ENCODE measurements at places on chromosomes 1 and 21.

DNA sequence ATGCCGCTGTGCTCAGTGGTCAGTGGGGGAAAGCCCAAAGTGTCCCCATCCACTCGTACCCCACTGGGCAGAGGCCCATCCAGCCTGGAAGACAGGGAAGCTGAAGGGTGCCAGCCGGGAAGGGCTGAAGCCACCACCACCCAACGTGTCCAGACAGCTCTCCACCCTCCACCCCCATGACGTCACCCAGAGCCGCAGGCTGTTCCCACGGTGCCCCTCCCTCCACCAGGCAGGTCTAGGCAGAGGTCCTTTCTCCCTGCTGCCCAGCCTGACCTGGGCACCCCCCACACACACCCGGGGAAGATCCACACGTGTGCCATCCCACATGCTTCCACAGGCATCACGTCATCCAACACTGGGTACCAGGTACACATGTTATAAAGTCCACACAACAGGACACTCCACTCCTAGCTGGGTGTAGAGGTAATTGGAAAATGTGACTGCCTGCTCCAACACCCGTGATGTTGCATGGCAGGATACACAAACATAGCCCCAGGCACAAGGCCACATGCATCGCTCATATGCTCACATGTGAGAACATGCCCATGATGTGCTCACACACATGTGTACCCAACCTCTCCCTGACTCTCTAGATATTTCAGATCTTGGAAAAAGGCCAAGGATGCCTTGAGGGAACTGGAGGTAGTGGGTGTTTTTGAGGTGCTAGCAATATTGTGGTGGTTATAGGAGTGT, 5.1 kb upstream of the ARHGAP30 start:
- DNase-seq, result no peak

GRCh38 chr1:21775550-21775914, 7.4 kb downstream of the USP48 start:
- DNase-seq, result no peak

DNA sequence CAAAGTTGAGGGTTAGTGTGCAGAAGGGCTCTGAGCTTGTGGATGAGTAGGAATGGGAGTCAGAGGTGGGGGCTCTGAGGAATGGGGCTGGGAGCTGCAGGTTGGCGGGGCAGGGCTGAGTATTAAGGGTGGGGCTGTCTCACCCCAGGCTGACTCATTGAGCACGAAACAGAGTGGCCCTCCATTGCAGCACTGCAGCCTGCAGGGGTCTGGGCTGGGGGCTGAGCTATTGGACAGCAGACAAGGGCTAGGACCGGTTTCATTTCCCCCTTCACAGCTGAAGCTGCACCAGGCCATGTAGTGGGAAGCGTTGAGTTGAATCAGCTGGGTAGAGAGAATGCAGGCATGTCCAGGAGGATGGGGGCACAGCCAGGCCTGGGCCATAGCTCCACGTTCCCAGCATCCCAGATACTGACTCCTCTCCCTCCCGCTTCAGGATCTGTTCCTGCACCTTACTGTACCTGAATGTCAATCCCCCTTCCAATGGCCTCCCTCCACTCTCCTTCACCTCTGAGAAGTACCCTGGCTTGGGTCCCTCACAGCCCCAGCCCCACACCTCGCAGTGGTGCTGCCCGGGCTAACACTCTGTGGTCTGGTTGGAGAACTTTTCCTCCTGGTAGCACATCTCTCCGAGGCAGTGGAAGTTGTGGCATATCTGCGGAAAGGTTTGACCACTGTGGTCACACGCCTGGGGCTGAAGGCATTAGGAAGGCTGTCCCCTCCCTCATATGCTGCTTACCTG, 4.4 kb upstream of the INPP5B start:
- no peak for DNase-seq

DNA sequence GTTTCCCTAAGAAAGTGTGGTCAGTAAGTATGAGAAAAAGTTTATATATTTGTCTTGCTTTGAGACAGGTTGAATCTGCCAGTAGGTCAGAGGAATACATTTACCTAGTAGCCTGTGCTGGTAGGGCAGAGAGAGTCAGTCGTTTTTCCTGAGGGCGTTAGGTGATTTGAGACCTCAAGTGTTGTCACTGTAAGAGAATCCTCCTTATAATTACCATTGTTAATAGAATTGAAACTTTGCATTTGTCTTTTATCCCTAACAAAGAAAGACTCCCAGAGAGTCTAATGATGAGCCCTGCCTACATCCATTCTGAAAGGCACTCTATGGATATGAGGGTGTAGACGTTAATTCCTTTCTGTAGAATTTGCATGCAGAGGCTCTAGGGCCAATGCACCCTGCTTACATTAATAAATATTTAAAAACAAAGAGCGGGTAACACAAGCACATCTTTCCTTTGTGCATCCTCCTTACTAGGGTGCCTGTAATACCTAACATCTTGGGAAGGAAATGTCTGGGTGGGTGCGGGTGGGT, 16.4 kb downstream of the PBX1 start:
- no peak for DNase-seq

GRCh38 chr1:117794073-117794472, 135.3 kb downstream of the GDAP2 start:
- DNase-seq, result no peak

GRCh38 chr1:160096274-160097116, 1.9 kb downstream of the IGSF8 start:
- DNase-seq, result no peak

DNA sequence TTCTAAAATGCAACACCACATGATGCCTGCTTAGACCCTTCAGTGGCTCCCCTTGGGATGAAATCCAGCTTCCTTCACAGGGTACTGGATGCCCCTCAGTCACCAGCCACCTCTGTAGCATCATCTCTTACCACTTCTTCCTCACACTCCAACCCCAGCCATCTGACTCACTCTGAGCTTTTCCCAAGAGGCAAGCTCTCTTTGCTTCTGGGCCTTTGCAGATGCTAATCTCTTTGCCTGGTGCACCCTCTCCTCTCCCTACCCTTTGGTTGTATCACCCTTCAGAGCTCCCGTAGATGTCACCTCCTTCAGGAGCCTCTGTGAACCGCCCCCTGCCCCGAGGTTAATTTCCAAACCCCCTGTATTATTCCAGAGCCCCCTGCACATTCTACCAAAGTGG, 164.8 kb upstream of the ZC3H12A start:
- DNase-seq, result no peak

DNA sequence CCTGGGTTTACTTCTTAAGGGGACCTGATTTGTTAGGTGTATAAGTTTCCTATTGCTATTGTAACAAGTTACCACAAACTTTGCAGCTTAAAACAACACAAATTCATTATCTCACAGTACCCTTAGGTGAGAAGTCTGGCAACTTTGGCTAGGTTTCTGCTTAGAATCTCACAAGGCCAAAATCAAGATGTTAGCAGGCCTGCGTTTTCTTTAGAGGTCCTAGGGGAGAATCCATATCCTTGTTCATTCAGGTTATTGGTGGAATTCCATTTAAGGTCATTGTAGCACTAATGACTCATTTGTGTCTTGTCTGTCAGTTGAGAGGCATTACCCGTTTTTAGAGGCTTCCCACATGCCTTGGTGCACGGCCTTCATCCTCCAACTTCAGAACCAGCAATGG, 8.2 kb upstream of the SH2D1B start:
- DNase-seq, result no peak

DNA sequence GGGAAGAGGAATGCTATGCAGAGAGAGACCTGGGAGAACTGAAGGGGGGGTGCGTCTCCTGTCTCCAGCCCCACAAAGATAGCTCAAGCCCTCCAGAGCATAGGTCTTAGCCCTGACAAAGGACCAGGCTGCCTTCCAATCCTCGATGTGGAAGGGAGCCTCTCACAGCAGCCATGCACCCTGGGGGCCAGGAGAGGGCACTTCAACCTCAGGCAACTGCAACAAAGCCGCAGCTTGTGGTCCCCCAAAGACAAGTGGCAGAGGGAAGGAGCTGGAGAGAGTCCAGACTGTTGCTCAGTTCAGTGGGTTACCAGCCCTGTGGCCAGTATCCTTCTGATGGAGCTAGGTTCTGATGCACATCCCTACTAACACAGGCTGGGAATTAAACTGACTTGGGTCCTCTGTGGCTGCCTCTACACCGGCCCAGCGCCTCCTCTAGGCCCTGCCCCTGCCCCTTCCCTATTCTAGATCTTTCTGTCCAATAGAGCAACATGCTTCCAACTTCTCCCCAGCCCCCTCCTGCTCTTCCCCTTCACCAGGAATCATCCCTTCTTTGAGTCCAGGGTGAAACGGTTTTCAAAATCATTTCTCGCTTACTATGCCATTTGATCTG, 100.7 kb upstream of the SPATA6 start:
- DNase-seq, result no peak

DNA sequence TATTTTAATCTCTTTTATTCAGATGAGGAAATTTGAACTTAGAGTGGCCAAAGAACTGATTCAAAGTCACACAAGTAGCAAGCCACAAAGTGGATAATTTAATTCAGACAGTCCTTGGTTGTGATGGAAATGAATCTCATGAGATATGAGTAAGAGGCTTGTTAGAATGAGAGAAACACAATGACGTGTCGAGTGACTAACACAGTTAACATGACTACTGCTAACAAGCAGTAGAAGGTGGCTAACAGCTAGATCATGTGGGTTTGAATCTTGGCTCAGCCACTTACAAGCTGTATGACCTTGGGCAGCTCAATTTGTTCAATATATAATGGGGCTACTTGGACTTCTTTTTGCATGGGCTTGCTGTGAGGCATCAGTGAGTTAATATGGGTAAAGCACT, 104.5 kb upstream of the LMO4 start:
- no peak for DNase-seq

Data from CD4-positive, alpha-beta T cell treated with Interleukin-4 for 1 hour (primary cell).